ENCODE measurements at places on chromosomes 2 and 18.

DNA sequence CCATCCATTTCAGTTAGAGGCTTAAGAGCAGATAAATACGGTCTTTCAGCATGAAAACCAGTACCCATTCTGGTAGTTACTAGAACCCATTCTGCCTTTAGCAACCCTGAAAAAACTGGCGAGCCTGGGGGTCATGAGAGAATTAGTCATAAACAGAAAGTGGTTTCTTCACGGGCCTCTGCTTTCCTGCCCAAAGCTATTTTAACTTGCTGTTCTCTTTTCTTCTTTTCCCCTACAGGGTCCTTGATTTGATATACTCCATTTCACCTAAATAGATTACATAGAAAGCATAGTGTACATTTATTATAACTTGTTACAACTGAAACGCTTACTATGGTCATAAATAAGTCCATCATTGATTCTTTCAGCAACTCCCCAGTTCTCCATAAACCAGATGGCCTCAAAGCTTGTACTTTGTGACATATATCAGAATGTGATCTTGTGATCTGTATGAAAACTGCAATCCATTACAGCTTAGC lies 48.3 kb downstream of the WDFY1 start:
- H3K36me3 ChIP-seq = peaks cover 41% of the 10 kb centered on the region
- no peaks in the 10 kb centered on the region for H3K4me1 ChIP-seq
- no peaks in the 10 kb centered on the region for H3K27me3 ChIP-seq
- no peak for DNase-seq
- H3K27ac ChIP-seq = no peak overlapping the region

GRCh38 chr2:106147159-106147558 lies 46.9 kb downstream of the UXS1 start:
- peaks cover 37% of the 10 kb centered on the region for H3K4me1 ChIP-seq
- no peak overlapping the region for H3K4me3 ChIP-seq
- H3K27ac ChIP-seq = peak overlapping the region; percentile 39
- peaks cover 23% of the 10 kb centered on the region for H3K36me3 ChIP-seq

DNA sequence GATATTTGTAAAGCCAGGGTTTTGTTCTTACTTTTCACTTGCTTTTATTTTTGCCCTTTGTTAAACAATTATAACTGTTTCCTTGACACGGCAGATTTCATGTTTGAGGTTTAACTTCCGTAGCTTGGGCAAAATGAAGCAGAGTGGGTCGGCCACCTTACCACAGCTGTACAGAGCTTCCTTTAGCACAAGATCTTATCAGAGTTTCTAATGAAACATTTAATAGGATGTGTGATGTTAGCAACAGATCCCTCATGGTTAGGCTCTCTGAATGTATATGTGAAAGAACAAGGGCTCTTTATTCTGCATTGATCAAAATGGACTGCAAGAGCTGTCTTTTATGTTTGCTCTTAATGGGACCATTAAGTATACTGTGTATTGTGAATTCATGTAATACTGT lies 22.3 kb downstream of the RNF125 start:
- peak overlapping the region; percentile 31 for H3K27ac ChIP-seq
- DNase-seq = peak; percentile 30
- no peaks in the 10 kb centered on the region for H3K27me3 ChIP-seq
- no peak overlapping the region for H3K4me3 ChIP-seq
- H3K4me1 ChIP-seq = peaks cover 29% of the 10 kb centered on the region
- H3K36me3 ChIP-seq = peaks cover 30% of the 10 kb centered on the region

- H3K27ac ChIP-seq = no peak overlapping the region
- H3K27me3 ChIP-seq = no peaks in the 10 kb centered on the region
- H3K4me1 ChIP-seq = no peaks in the 10 kb centered on the region
- no peaks in the 10 kb centered on the region for H3K36me3 ChIP-seq
Observed at GRCh38 chr2:183543731-183544130, 419.5 kb downstream of the NUP35 start.

DNA sequence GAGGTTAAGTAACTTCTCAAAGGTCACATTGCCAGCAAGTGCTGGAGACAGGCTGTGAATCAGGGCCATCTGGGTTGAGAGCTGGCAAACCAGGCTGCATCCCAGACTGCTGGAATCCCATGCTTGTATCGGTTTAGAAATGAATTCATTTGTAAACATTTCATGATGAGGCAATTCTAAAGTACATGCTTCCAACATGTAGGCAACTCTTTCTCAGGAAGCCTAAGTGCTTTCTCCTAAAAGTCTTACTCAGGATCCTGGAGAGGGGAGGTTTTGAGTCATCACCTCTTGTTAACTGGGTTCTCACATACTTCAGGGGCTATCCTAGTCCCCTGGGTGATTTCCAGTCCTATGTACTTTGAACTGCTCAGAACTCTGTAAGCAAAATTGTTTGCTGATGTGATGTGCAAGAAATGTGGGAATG lies 416.5 kb downstream of the MEIS1 start:
- H3K27me3 ChIP-seq = no peaks in the 10 kb centered on the region
- H3K36me3 ChIP-seq = no peaks in the 10 kb centered on the region
- no peak overlapping the region for H3K27ac ChIP-seq
- H3K4me3 ChIP-seq = no peak overlapping the region

DNA sequence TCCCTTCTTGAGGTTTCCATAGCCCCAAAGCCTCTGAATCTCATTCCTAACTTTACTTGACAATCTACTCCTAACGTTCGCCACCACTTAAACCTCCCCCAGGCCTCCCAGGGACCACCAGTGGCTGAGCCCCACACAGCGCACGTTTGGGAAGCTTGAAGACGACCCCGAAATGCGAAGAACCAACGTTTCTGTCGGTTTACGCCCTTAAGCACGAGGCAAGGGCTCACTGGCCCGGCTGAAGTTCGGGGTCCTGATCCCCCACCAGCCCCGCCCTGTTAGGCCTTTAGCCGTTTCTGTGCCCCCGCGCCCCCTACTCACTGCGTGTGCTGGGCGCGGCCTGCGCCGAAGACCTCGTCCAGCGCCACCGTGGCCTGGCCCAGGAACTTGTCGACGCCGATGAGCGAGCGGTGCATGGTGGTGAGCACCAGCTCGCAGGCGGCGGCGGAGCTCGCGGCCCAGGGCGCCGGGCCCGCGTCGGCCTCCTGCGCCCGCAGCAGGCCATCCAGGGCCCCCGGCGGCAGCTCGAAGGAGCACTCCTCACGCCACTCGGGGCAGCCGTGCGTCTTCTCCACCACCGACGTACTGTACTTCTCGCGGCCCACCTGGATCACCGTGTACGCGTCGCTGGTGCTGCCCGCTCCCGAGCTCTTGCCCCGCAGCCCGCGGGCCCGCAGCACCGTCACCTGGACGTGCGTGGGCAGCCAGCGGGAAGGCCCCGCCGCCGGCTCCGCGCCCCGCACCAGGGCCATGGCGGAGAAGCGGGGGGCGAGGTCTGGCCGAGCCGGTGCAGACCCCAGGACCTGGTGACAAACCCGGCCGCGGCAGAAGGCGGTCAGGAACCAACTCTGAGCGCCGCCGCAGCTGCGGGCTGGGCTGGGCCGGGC lies 479 bp downstream of the RAB11FIP5 start:
- peak overlapping the region; percentile 48 for H3K27ac ChIP-seq
- peak overlapping the region; percentile 60 for H3K4me3 ChIP-seq
- no peak for DNase-seq
- H3K4me1 ChIP-seq = peaks cover 9% of the 10 kb centered on the region

DNA sequence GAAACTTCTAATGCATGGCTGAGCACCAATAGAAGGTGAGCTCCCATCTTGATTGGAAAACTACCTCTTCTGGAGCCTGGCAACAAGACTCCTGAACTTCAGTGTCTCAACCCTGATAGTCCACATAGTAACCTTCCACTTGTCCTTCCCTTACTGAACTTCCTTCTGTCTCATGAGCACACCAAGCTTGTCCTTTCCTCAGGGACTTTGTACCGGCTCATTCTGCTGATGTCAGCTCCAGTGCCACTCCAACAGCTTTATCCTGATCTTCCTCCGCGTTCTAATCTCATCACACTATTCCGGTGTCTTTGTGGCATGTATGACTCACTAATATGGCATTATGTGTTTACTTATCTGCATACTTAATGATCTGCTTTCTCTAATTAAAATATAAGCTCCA lies 862.0 kb upstream of the ID2 start:
- no peak overlapping the region for H3K4me3 ChIP-seq
- no peaks in the 10 kb centered on the region for H3K36me3 ChIP-seq
- no peaks in the 10 kb centered on the region for H3K27me3 ChIP-seq
- no peaks in the 10 kb centered on the region for H3K4me1 ChIP-seq

DNA sequence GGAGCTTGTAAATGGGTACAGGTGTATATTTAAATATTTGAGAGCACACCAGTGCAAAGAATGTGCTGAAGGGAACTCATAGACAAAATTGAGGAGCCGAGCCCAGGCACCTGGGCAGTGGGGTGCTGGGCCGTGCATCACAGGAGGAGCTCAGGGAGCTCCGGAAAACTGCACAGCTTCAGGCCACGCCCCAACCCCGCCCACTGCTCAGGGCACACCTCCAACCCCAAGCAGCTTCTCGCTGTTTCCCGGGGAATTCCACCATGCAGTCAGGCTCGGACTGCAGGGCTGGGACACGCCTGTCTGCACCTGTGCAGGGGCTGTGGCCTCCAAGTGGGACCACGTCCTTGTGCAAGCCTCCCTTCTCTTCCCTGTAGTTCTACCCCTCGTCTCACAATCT lies 243.0 kb downstream of the HDAC4 start:
- H3K27ac ChIP-seq = no peak overlapping the region
- DNase-seq = no peak
- no peaks in the 10 kb centered on the region for H3K27me3 ChIP-seq
- H3K4me1 ChIP-seq = no peaks in the 10 kb centered on the region
- no peak overlapping the region for H3K4me3 ChIP-seq
- H3K36me3 ChIP-seq = peaks cover 43% of the 10 kb centered on the region

- H3K4me1 ChIP-seq = peaks cover 6% of the 10 kb centered on the region
- H3K36me3 ChIP-seq = no peaks in the 10 kb centered on the region
- no peak overlapping the region for H3K4me3 ChIP-seq
- DNase-seq = no peak
- no peaks in the 10 kb centered on the region for H3K27me3 ChIP-seq
Observed at GRCh38 chr2:237471438-237472186, 15.4 kb upstream of the MLPH start.

DNA sequence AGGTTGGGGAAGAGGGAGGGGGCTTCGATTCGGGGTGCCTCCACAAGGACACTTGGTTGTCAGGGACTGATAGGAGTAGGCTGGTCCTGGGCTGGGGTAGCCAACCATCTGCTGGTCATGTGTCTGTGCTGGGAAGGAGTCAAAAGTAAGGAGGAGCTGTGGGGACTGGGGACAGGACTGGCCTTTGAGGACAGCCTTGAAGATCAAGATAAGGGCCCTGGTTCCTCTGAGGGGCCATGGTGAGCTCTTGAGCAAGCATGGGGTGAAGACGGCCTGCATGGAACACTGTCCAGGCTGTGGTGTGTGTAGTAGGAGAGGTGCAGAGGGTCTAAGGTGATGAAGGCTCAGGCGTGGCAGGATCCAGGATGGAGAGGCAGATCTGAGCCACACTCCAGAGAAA lies 1.7 kb downstream of the CYP27A1 start:
- H3K4me3 ChIP-seq = no peak overlapping the region
- DNase-seq = no peak
- H3K36me3 ChIP-seq = no peaks in the 10 kb centered on the region
- peaks cover 6% of the 10 kb centered on the region for H3K27me3 ChIP-seq

DNA sequence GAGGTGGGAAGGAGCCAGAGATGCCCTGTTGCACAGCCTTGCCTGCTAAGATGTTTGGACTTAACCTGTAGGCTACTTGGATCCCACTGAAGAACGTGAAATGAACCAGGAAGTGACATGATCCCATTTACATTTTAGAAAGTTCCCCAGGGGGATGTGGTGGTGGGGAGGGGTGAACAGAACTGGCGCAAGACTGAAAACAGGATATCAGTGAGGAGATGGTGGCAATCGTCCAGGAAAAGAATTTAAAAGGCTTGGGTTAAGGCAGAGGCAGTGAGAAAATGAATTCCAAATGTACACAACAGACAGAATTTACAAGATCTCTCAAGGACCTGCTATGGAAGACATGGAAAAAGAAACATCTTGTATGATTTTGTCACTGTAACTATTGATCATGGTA lies 42.3 kb downstream of the SULT1C2 start:
- no peak overlapping the region for H3K27ac ChIP-seq
- no peaks in the 10 kb centered on the region for H3K27me3 ChIP-seq
- no peak for DNase-seq
- no peaks in the 10 kb centered on the region for H3K36me3 ChIP-seq
- H3K4me1 ChIP-seq = no peaks in the 10 kb centered on the region
- H3K4me3 ChIP-seq = no peak overlapping the region

GRCh38 chr2:2027271-2027670 lies 283.0 kb upstream of the PXDN start:
- no peaks in the 10 kb centered on the region for H3K27me3 ChIP-seq
- no peaks in the 10 kb centered on the region for H3K4me1 ChIP-seq
- H3K27ac ChIP-seq = no peak overlapping the region
- no peak overlapping the region for H3K4me3 ChIP-seq

DNA sequence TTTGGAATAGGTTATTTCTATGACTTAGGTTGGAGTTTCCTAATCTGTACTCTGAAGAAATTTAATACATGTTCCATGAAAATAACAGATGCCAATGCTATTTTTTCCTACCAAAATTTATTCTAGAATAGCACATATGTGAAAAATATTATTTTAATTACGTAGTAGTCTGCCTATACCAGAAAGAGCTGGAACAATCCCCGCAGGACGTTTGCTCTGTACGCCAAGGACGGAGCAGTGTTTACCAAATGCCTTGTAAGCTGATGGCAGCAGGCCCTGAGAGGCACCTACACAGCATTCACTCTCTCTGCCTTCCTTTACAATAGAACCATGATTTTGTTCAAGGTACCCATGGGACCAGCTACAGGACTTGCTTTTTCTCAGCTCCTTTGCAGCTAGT lies 16.8 kb upstream of the SLC1A4 start:
- H3K4me1 ChIP-seq = no peaks in the 10 kb centered on the region
- H3K36me3 ChIP-seq = no peaks in the 10 kb centered on the region
- no peak overlapping the region for H3K27ac ChIP-seq
- H3K27me3 ChIP-seq = no peaks in the 10 kb centered on the region
- DNase-seq = no peak

GRCh38 chr18:4181882-4182568 lies 273.1 kb downstream of the DLGAP1 start:
- H3K27me3 ChIP-seq = no peaks in the 10 kb centered on the region
- no peak overlapping the region for H3K27ac ChIP-seq
- no peak for DNase-seq
- no peak overlapping the region for H3K4me3 ChIP-seq
- H3K36me3 ChIP-seq = no peaks in the 10 kb centered on the region

DNA sequence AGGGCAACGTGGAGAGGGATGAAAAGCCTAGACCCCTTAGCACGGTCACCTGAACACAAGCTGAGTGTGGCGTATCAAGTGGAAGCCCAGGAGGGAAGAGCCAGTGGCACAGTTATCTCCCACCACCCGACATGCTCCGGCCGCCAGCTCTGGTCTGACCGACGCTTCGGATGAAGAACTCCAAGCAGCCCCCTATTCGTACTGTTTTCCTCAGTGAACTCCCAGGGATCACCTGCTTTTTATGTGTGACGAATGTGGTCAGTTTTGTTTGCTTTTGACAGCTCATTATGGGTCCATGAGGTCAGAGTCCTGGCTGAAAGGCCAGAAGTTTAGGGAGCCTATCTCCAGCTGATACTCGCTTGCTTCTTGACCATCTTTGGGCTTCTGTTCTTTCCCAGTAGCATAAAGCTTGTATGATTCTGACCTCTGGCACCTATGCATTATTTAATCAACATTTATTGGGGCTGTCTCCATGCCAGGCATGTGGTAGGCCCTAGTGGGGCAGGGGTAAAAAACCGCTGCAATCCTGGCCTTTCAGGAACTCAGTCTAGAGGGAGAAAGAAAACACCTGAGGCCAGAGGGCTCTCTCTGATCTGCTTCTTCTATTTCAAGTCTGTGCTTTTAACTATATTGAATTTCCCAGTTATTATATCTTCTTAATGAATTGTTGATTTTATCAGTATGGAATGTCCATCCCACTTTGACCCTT lies 33.0 kb upstream of the MRPL33 start:
- DNase-seq = no peak
- H3K4me1 ChIP-seq = no peaks in the 10 kb centered on the region
- H3K27ac ChIP-seq = no peak overlapping the region
- no peak overlapping the region for H3K4me3 ChIP-seq
- H3K27me3 ChIP-seq = no peaks in the 10 kb centered on the region
- H3K36me3 ChIP-seq = no peaks in the 10 kb centered on the region
